Bladder microvascular endothelial cell (primary cell): ENCODE measurements at places on chromosomes 2 and 18. TPM values are rescaled to one million over a fixed set of nuclear protein-coding genes. Genes with fewer than 3 reads are reported as not detected.

Gene MTERF4
- total RNA-seq: 16.8 and 48.6 TPM in 2 replicates

Gene WDR54
- 23.2 and 38.9 TPM in 2 replicates for total RNA-seq

Gene FOXD4L1
- under 0.01 and 0.06 TPM in 2 replicates for total RNA-seq

Gene CSRNP3
- under 0.01 and 0.82 TPM in 2 replicates for total RNA-seq

Gene PRKCE
- 65.1 and 70.9 TPM in 2 replicates for total RNA-seq

Gene DYNAP
- total RNA-seq: not detected in 2 replicates

Gene UPP2
- total RNA-seq: not detected in 2 replicates
